ENCODE measurements at places on chromosomes 6 and 20.
A peak's percentile ranks its signal among the peaks of the same experiment; 100 is the strongest.

DNA sequence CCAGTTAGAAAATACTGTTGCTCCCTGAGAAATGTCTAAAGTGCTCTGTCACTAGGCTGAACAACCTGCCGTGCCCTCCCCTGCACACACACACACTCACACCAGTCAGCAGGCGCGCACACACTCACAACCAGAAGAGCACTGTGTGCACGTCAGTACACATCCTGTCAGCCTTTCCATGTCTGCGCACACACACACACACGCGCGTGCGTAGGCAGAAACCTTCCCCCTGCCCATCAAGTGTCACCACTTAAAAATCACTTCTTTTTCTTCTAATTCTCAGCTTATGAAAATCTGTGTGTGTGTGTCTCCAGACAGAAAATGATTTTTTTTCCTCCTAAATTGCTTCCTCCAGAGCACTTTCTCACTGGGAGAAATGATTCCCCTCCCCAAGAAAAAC lies 100.3 kb downstream of the EDN3 start:
- no peak for DNase-seq

DNA sequence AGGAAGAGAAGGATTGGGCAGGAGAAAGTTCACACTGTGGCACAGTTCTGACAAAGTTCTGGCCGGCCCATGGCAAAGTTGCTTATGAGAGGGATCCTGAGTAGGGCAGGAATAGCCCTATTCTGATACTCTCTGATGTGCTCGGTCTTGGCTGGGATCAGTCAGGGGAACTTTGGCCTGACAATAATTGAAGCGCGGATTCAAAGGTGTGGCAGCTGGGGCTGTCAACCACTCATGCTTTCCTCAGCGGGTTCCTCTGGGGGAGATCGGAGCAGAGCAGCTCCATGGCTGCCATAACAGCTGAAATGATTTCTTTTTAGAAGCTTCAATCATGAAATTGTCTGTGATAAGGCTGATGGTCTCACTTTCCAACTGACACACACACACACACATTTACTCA lies 714.1 kb downstream of the DHX35 start:
- DNase-seq, result no peak

DNA sequence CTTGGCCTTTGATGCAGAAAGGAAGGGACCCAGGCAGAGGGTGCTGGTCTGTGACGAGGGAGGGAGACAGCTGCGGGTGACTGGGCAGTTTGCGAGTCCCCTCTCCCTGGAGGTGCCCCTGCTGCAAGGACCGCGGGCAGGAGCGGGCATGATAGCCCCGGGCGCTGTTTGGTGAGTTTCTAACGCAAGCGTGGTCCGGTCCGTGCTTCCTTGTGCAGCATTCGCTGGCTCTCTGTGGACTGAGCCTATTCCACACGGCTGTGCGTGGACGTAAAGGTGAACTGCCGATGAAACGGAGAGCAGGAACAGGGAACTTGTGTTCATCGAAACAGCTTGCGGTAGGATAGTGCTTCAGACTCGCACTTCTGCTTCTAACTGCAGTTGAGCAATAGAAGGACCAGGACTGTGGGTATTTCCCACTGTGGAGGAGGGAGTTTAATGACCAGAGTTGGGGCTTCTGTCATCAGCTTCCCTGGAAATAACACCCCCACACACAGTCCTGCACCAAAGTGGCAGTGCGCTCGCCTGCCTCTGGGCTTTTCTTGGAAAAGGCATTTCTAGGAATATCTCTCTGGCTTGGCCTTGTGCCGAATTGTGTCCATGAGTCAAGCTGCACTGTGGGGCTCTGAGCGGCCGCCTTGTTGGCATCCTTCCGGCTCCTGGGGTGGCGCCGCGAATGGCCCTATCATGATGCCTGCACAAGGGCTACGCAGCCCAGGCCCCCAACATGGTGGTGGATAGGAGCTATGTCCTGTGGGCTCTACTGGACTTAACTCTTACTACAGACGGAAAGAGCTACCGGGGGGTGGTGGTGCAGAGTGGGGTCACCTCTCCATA lies 48.9 kb downstream of the DUSP22 start:
- DNase-seq, result no peak

- no peak for DNase-seq
Observed at GRCh38 chr20:22825546-22825945, 209.6 kb upstream of the SSTR4 start.

DNA sequence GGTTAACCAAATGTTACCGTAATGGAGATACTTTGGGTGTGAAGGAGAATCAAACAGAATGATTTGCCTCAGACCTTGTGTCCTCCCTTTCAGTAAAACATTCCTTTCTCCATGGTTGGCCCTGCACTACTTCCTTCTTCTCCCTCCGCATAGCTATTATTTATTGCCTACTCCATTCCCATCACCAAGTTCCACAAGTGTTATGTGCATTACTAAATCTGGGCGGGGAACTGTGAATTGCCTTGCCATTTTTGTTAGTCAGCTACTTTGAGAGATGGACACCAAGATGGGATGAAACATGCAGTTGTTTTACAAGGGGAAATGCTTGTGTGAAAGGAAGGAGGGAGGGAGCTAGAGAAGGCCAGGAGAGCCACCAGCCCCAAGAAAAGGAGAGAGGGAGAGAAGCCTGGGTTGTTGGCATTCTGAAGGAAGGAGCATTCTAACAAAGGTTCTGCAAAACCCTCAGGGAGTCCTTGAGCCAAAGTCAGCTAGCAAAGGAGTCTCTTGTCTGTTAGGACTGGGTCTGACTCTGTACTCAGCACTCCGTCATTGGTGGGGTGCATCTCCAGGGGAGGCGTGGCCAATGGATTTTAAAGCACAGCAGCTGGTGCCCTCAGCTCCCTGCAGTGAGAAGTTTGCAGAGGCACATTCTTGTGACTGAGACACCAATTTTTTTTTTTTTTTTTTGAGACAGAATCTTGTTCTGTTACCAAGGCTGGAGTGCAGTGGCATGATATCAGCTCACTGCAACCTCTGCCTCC lies 83.6 kb upstream of the CHD6 start:
- DNase-seq, result peak; percentile 68

DNA sequence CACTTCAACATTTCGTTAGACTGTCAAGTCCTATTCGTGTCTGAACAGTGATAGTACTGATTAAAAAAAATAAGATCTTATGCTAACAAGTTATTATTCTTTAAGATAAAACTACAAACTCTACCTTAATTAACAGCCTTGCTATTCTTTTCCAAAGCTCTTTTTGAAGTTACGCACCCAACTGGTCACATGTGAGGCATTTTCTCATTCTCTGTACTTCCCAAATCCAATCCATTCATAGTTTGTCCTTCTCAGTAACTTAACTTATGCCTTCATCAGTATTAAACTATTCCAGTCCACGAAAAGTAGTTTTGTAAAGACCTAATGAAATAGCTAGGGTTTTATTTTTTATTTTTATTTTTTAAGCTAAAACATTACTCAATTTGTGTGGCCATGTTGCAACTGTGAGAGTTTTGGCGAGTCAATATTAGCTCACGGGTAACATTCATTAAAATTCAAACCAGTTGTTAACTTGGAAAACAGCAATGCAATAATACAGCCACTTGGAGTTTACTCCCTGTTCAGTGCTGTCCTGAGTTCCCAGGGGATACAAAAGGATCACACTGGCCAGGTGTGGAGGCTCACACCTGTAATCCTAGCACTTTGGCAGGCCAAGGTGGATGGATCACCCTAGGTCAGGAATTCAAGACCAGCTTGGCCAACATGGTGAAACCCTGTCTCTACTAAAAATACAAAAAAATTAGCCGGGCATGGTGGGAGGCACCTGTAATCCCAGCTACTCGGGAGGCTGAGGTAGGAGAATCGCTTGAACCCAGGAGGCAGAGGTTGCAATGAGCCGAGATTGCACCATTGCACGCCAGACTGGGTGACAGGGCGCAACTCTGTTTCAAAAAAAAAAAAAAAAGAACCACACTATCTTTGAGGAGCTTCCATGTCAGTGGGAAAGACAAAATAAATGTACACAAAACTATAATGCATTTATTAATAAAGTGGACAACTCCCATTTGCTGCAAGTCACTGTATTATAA lies 27.9 kb upstream of the EEF1A1 start:
- no peak for DNase-seq

GRCh38 chr20:49368596-49368995 lies 90.7 kb upstream of the ZNFX1 start:
- no peak for DNase-seq

GRCh38 chr6:33857093-33857931 lies 53.5 kb upstream of the MLN start:
- DNase-seq, result no peak

DNA sequence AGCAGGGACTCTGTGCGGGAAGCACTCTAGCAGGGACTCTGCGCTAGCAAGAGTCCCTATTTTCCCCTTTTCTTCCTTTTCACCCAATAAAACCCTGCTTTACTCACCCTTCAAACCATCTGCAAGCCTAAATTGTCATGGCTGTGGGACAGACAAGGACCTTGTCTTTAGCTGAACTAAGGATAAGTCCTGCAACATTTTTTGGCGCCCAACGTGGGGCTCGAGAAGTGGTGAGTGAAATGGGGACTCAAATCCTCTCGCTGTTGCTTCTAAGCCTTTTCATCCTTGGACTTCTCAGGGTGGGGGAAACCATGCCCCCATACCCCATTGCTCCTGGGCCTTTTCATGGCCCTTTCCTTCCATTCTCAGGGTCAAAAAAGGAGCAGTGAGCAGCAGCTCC lies 46.4 kb downstream of the IMPG1 start:
- DNase-seq, result peak; percentile 21

DNA sequence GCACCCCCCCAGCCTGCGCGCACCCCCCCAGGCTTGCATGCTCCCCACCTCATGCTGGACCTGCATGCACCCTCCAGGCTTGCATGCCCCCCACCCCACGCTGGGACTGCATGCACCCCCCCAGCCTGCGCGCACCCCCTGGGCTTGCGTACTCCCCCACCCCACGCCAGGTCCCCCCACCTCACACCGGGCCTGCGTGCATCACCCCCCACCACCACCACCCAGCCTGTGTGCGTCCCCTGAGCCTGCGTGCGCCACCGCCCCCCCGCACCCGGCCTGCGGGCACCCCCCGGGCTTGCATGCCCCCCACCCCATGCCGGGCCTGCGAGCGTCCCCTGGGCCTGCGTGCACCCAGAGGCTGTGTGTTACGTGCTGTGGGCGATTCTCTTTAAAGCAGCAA lies 61.0 kb upstream of the SLCO4A1 start:
- DNase-seq, result no peak

Measured in fibroblast of skin of right quadriceps (primary cell).